Panc1 (cell line): ENCODE measurements at places on chromosomes 6 and 20. TPM values are rescaled to one million over a fixed set of nuclear protein-coding genes. Genes with fewer than 3 reads are reported as not detected.

Gene MAS1
- total RNA-seq = not detected

Gene AVP
- total RNA-seq = not detected

Gene DLK2
- total RNA-seq = 19.1 TPM

GRCh38 chr6:44606504-44606903, 219.0 kb downstream of the CDC5L start:
- H3K27me3 ChIP-seq = no peaks in the 10 kb centered on the region
- no peaks in the 10 kb centered on the region for H3K36me3 ChIP-seq
- no peak overlapping the region for H3K27ac ChIP-seq

- DNase-seq = no peak
- H3K4me3 ChIP-seq = no peak overlapping the region
Observed at GRCh38 chr6:142357879-142358278, 56.1 kb downstream of the ADGRG6 start.

DNA sequence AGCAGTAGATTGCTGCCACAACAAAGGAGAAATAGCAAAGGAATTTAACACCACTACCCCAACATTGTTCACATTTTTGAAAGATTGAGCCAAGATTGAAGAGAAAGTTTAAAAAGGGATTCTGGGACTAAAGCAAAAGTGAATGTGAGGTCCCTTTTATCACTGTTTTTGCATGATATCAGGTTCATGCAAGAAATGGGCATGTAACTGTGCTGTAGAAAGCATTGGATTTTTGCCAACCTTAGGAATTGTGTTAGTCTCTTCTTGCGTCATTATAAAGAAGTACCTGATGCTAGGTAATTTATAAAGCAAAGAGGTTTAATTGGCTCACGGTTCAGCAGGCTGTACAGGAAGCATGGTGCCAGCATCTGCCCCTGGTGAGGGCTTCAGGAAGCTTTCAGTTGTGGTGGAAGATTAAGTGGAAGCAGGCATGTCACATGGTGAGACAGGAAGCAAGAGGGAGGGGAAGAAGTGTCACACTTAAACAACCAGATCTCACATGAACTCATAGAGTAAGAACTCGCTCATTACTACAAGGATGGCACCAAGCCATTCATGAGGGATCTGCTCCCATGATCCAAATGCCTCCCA, 4.6 kb upstream of the GJB7 start:
- no peak overlapping the region for H3K4me3 ChIP-seq
- no peaks in the 10 kb centered on the region for H3K27me3 ChIP-seq
- no peak overlapping the region for H3K27ac ChIP-seq
- DNase-seq = no peak
- no peaks in the 10 kb centered on the region for H3K4me1 ChIP-seq

- no peaks in the 10 kb centered on the region for H3K36me3 ChIP-seq
- no peak overlapping the region for H3K4me3 ChIP-seq
- no peak overlapping the region for H3K27ac ChIP-seq
- no peaks in the 10 kb centered on the region for H3K27me3 ChIP-seq
Observed at GRCh38 chr6:74568861-74569260, 637.0 kb downstream of the COL12A1 start.

- no peaks in the 10 kb centered on the region for H3K36me3 ChIP-seq
- H3K4me3 ChIP-seq = no peak overlapping the region
- DNase-seq = no peak
- H3K4me1 ChIP-seq = no peaks in the 10 kb centered on the region
- no peaks in the 10 kb centered on the region for H3K27me3 ChIP-seq
- no peak overlapping the region for H3K27ac ChIP-seq
Observed at GRCh38 chr6:104411302-104411701, 448.4 kb downstream of the HACE1 start.

DNA sequence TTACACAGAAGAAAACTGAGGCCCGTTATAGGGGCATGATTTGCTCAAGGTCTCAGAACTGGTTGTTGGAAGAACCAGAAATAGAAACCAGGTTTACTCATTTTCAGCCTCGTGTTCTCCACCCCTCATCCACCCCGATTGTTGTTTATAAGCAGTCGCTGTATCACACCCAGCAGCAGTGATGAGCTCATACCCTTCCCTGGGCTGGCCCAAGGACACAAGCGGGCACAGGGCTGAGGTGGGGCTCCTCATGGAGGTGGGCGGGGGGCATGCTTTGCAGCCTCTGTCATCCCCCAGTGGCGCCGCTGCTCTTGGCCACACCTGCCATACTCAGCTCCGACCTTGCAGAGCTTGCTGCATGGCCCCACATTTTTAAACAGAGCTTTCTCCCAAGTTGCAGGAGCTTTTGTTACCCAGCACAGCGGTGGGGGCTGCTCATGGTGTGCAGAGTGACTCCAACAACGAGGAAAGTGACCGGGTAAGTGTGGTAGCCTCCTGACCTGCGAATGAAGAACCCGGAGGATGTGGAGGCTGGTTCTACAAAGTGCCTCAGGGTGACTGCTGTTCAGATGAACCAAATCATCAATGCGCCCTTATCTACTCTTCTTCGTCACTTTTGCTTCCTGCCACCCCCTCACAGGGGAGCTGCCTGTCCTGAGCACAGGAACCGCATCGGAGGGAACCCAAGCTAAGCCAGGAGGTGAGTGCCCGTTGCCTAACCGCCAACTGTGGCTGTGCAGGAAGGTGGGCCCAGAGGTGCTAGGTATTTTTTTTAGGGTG, 43.6 kb upstream of the NKX2-2 start:
- peaks cover 2% of the 10 kb centered on the region for H3K27me3 ChIP-seq
- no peak overlapping the region for H3K4me3 ChIP-seq
- no peaks in the 10 kb centered on the region for H3K4me1 ChIP-seq
- no peak for DNase-seq
- H3K36me3 ChIP-seq = no peaks in the 10 kb centered on the region
- H3K27ac ChIP-seq = no peak overlapping the region

GRCh38 chr6:127518191-127518709, 885 bp downstream of the MTCL3 start:
- no peak overlapping the region for H3K27ac ChIP-seq
- H3K4me1 ChIP-seq = no peaks in the 10 kb centered on the region; the same call in 1 of the 2 replicates
- H3K4me3 ChIP-seq = peak overlapping the region; percentile 26; the same call in 1 of the 2 replicates
- no peaks in the 10 kb centered on the region for H3K36me3 ChIP-seq
- no peak for DNase-seq
- peaks cover 12% of the 10 kb centered on the region for H3K27me3 ChIP-seq

GRCh38 chr6:154161689-154162088, 122.6 kb downstream of the OPRM1 start:
- H3K4me3 ChIP-seq = no peak overlapping the region
- DNase-seq = no peak
- H3K27ac ChIP-seq = no peak overlapping the region
- H3K36me3 ChIP-seq = no peaks in the 10 kb centered on the region
- no peaks in the 10 kb centered on the region for H3K27me3 ChIP-seq

DNA sequence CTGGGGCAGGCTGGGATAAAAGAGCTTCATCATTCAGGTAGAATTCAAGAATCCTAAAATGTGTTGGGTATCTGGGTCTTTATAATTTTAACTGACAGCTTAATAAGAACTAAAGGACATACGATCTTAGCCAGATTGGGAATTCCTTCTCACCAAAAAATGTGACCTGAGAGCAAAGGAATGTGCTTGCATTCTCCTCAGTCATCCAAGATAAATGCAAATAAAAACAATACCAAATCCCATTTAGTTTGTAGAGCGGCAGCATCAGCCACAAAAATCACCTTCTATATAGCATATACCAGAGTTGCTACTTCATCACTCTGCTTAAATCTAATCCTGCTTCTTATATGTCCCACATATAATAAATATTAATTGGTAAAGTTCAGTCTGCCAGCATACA, 16.9 kb downstream of the USP49 start:
- no peak for DNase-seq
- peaks cover 3% of the 10 kb centered on the region; the same call in 1 of the 2 replicates for H3K4me1 ChIP-seq
- no peak overlapping the region for H3K27ac ChIP-seq

DNA sequence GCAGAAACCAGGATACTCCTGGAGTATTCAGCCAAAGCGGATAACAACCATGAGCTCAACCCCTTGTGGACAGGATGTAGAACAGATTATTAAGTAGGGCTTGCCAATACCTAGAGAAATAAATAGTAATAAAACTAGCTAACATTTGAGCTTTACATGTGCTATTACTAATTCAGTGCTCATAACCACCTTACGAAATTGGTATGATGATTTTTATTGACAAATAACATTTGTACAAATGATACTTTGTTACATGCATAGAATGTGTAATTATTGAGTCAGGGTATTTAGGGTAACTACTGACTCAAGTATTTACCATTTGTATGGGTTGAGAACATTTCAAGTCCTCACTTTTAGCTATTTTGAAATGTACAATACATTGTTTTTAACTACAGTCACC, 287.9 kb downstream of the CDC5L start:
- no peak for DNase-seq
- H3K4me3 ChIP-seq = no peak overlapping the region
- H3K4me1 ChIP-seq = peaks cover 5% of the 10 kb centered on the region
- H3K36me3 ChIP-seq = no peaks in the 10 kb centered on the region
- H3K27ac ChIP-seq = no peak overlapping the region

GRCh38 chr6:109762769-109763441, 71.8 kb downstream of the FIG4 start:
- no peak for DNase-seq
- H3K4me3 ChIP-seq = no peak overlapping the region
- H3K36me3 ChIP-seq = no peaks in the 10 kb centered on the region
- no peak overlapping the region for H3K27ac ChIP-seq
- no peaks in the 10 kb centered on the region for H3K27me3 ChIP-seq

GRCh38 chr20:59340201-59340885, 39.9 kb downstream of the EDN3 start:
- peaks cover 3% of the 10 kb centered on the region; the same call in 1 of the 2 replicates for H3K27me3 ChIP-seq
- no peaks in the 10 kb centered on the region for H3K36me3 ChIP-seq
- no peaks in the 10 kb centered on the region for H3K4me1 ChIP-seq

DNA sequence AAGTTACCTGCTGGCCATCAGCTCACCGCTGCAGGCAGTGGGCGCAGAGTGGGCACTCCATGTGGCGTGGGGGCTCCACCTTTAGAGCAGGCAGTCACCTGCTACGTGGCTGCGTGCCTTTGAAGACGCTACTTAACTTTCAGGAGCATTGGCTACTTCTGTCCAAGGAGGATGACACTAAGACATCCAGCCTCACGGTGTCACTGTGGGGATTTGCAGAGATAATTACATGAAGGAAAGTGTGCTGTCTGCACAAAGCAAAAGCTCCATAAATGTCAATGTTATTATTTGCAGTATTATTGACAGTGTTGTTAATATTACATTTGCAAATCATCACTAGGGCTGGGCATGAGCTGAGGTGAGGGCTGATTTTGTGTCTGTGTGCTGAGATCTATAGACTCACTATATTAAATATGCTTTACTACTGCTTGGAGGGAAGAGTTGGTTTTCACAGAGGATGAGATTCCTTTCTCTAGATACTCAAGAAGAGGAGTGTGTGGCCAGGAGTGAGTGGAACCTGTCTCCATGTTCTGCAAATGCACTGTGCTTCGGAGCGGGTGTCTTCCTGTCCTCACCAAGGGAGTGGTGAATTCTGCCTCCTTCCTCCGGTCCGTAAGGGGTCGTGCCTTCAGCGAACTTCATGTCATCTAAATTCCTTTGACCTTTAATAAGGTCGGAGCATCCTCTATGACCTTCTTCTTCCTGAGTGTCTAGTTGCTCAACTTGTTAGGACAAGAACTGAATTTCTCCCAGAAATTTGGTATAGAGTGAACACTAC, 165.8 kb upstream of the SYNDIG1 start:
- no peaks in the 10 kb centered on the region for H3K4me1 ChIP-seq
- H3K27me3 ChIP-seq = no peaks in the 10 kb centered on the region; the same call in 1 of the 2 replicates

Gene SLC22A23
- total RNA-seq = 4.5 TPM
